ENCODE measurements at places on chromosomes 1 and 21. TPM values are rescaled to one million over a fixed set of nuclear protein-coding genes. Genes with fewer than 3 reads are reported as not detected.

GRCh38 chr1:172941945-172942344 lies 108.8 kb downstream of the TNFSF18 start:
- DNase-seq: no peak

Gene TMEM9
- total RNA-seq: 22.5 TPM

Gene WNT3A
- not detected for total RNA-seq

DNA sequence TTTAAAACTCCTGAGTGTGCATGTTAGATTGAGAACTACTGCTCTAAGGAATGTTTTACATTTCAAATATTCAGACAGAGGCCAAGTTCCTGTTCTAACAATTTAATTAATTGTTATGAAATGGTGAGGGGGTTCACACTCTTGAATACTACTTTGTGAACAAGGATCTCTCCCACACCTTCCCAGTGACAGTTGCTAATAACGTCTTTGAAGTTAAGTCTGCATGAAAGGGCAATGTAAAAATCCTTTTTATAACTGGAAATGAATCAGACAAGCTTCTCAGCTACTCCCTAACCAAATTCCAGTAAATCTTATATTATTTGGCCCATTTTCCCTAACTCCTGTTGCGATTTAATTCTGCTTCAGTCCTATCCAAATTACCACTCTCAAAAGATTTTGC lies 828.5 kb upstream of the ADAMTS5 start:
- no peak for DNase-seq

Gene BACH1
- 23.0 TPM for total RNA-seq

DNA sequence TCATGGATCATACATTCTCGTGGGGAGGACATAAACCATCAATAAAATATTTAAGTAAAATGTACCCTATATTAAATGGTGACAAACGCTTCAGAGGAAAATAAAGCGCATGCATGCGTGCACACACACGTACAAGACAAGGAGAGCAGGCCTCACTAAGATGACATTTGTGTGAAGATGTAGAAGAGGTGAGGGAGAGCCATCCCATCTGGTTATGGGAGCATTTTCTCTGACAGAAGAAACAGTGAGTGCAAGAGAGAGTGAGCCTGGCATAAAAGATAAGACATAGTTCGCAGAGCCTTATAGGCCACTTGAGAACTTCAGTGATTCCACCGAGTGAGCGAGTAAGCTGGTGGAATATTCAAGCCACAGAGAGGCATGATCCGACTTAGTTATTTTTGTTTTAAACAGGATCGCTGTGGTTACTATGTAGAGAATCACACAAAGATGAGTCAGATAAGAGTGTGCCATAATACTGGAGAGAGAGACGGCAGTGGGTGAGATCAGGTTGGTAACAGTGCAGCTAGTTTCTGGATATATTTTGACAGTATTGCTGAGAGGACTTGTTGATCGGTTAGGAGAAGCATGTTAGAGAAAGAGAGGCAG lies 624.2 kb downstream of the PLPP3 start:
- no peak for DNase-seq

Gene ATP6V1G3
- total RNA-seq: not detected

GRCh38 chr1:175555266-175555665 lies 188.1 kb downstream of the TNR start:
- peak; percentile 14 for DNase-seq

- DNase-seq: no peak
These were observed 15.2 kb upstream of the TMPRSS2 start for GRCh38 chr21:41523175-41523574.

Gene RHD
- not detected for total RNA-seq

Gene TCEA3
- total RNA-seq: 4.4 TPM

Gene APCS
- total RNA-seq: not detected

Gene S100A8
- total RNA-seq: not detected

- DNase-seq: no peak
These were observed 97.9 kb upstream of the EDN2 start for GRCh38 chr1:41582351-41582750.

Gene PALMD
- not detected for total RNA-seq

- DNase-seq: no peak
These were observed 54.4 kb upstream of the CDC42BPA start for GRCh38 chr1:227372726-227373130.

DNA sequence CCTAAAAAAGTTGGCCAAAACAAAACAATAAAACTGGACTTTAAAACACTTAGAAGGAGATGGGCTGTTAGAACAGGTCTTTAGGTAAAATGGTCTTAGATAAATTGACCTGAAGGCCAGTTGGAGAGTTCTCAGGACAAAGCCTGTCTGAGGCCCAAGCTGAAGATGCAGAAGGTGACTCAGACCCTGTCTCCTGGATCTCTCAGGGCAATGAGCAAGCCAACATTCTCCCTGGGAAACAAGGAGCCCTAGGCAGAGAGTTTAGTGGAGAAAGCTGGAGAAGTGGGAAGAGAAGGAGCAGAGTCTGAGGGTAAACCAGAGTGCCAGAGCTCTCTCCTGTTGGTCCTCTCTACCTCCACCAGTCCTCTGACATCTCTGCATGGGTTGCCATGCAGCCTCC lies 70.1 kb downstream of the FCRL5 start:
- DNase-seq: no peak

GRCh38 chr1:51423073-51423821 lies 92.9 kb upstream of the TTC39A start:
- DNase-seq: no peak

DNA sequence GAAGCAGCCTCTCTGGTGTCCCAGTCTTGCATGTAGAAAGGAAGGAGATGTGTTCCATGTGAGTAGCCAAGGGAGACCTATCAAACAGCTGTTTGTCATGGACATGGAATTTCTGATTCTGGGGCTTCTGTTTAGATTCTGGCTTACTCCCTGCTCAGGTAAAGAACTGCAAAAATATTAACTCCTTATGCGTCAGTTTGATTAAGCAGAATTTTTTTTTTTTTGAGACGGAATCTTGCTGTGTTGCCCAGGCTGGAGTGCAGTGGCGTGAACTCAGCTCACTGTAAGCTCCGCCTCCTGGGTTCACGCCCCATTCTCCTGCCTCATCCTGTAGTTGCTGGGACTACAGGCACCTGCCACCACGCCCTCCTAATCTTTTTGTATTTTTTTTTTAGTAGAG lies 6.8 kb downstream of the ARV1 start:
- DNase-seq: no peak

GRCh38 chr1:232978091-232978634 lies 27.8 kb downstream of the NTPCR start:
- peak; percentile 28 for DNase-seq

DNA sequence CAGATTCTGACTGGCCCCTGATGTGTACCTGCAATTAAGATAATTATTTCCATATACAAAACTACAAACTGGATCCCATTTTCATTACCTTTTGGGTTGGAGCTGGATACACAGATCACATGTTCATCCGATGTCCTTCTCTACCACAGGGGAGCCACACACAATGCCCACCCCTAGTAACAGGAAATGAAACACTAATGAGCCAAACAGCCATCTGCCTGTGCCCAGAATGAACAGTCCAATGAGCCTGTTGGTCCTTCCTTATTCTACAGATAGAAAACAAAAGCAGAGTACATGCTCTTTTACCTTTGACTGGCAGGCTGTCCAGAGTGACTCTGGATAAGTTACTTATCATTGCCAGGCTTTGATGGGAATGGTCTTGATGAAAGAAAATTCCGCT lies 68.6 kb downstream of the SIPA1L2 start:
- DNase-seq: no peak

Gene LORICRIN
- total RNA-seq: not detected

GRCh38 chr1:17196496-17197185 lies 8.3 kb upstream of the PADI1 start:
- peak; percentile 6 for DNase-seq

GRCh38 chr1:220001095-220001501 lies 45.2 kb downstream of the EPRS1 start:
- no peak for DNase-seq

Gene CCDC28B
- 13.4 TPM for total RNA-seq

DNA sequence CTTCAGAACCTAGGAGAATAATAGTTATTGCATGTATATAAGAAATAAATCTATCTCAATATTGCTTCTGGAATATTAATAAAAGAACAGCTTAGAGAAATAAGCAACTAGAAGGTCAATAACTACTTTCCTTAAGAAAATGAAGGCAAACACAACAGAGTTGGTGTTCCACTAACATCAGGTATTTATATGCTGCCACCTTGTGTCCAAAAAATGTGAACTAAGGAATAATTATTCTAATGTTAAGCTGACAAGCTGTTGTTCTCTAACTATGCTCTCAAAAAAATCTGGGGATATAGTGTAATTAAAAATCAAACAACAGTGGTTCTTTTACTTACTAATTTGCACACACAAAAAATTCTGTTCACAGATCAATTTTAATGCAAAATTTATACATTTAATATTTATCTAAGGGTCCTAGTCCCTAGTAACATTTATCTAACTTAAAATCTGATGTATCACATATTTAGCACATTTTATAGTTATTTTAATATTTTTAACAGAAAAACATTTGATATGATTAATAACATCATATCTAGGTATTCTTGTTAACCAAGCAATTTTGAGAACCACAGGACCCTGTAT lies 39.6 kb downstream of the UCHL5 start:
- no peak for DNase-seq

DNA sequence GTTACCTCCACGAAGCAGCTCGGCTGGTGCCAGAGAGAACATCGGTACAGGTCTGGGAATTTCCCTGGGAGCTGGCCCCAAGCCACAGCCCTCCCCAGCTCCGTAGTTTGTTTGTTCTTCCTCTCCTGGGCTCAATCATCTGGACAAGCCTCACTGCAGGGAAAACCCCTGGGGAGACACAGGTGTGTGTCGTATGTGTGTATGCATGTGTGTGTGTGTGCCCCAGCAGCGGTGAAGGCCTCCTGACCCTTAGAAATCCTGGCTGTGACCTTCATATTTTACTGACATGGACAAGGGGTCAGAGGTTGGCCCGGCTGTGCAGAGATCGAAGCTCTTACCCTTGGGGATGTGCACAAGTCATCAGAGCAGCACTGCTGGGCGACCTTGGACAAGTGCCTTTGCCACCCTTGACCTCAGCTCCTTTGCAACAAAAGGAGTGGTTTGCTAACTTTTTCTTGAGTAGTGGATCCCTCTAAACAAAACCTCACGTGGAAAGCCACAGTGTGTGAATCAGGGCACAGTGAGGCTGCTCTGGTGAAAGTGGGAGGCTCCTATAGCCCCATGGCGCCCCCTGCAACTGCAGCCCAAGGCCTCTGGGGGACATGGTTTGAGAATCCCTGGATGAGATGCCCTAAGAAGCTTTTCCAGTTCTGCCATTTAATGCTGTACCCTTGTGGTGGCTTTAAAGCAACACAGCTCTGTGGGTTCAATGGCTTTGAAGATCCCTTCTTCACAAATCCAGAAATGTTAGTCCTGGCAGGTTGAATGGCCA lies 12.3 kb upstream of the IL22RA1 start:
- DNase-seq: peak; percentile 22

DNA sequence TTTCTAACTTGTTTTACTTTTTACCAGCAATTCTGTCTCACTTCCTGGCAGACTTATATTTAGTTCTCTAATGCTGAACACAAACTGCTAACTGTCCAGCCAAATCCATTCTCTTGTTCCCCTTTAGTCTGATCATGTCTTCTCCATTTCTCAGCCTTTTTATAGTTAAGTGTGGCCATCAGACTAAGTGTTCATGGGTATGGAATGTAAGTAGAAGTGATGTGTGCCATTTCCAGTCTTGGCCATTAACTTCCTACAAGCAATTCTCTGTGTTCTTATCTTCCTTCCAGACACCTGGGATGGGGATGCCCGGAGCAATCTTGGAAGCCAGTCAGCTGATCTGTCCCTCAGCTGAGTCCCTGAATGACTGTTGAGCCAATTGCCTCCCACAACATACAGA lies 165.8 kb downstream of the ST6GALNAC3 start:
- DNase-seq: no peak

- no peak for DNase-seq
These were observed 956 bp downstream of the URB2 start for GRCh38 chr1:229627003-229627402.

- DNase-seq: no peak
These were observed 65.6 kb downstream of the NTPCR start for GRCh38 chr1:233015965-233016364.

GRCh38 chr21:45365608-45366241 lies 39.2 kb upstream of the COL18A1 start:
- no peak for DNase-seq

- peak; percentile 46 for DNase-seq
These were observed 12.0 kb upstream of the ADORA3 start for GRCh38 chr1:111515291-111516004.

DNA sequence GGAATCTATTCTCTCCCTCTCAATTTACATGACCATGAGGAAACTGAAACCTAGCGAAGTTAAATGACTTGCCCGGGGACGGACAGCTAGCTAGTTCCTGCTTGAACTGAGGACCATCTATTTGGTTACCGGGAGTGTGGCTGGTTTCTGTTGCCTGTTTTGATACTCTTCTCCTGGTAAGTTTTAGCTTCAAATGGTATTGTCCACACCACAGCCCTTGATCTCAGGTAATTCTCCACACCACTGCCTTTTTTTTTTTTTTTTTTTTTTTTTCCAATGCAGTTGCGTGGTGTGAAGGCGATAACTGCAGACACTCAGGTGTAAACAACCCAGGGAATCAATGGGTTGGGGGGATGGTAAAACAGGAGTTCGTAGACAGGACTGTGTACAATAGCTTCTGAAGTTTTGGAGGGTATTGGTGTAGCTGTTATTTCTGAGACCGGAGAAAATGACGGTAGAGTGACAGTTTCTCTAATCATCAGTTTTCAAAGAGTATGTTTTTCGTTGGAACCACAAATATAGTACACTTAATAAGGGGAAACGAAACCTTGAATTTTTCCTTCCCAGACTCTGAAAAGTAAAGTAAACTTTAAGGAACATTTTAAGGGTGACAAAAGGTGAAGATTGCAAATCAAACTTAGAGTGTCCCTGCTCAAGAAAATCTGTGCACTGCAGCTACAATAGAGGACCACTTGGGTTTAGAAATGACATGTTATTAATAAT lies 125.3 kb upstream of the CACYBP start:
- DNase-seq: peak; percentile 15

Gene OR6N1
- not detected for total RNA-seq
